ENCODE measurements at places on chromosomes 16 and 17.

DNA sequence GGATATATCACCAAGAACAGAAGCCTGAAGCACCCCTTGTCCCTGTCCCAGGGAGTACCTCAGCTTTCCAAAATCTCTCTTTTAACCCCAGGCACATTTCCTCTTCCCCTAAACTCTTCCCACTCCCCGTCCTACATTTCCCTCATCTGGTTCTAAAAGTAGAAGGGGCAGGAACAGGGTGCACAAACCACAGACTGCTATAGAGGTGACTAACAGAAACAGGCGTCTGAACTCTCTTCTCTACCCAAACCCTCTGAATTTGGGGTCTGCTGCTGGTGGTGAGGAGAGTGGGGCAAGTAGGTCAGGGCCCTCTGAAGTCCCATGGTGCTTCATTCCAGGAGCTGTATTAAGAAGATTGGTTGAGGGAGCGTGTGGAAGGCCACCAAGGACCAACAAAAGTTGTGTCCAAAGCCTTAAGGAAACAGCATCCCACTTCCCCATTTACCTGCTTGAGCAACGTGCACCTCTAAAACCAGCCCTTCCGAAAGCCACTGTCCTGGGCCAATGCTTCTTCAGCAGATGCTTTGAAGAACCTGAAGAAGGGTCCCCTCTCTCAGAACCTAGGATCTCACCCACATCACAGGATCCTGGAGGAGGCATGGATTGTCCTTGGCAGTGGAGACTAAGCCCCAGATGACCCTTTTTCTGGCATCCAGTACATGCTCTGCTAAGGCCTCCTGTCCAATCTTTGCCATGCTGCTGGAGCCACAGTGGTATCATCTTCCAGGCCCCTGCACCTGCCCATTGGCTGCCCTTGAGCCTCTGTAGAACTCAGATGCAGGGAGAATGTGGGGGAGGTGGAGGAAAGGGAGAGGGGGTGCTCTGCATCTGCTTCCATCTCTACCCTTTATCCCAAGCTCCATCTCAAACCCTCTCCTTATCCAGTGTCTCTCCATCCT, 5.7 kb upstream of the NR1D1 start:
- DNase-seq: no peak

DNA sequence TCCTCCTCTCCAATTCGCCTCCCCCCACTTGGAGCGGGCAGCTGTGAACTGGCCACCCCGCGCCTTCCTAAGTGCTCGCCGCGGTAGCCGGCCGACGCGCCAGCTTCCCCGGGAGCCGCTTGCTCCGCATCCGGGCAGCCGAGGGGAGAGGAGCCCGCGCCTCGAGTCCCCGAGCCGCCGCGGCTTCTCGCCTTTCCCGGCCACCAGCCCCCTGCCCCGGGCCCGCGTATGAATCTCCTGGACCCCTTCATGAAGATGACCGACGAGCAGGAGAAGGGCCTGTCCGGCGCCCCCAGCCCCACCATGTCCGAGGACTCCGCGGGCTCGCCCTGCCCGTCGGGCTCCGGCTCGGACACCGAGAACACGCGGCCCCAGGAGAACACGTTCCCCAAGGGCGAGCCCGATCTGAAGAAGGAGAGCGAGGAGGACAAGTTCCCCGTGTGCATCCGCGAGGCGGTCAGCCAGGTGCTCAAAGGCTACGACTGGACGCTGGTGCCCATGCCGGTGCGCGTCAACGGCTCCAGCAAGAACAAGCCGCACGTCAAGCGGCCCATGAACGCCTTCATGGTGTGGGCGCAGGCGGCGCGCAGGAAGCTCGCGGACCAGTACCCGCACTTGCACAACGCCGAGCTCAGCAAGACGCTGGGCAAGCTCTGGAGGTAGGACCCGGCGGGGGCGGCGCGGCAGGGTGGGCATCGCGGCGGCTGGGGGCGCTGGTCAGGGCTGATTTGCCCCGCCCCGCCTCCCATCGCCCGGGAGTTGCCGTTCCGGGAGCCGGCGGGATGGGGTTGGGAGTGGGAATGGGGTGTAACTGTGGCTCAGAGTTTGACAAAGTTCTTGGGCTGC, 567 bp downstream of the SOX9 start:
- no peak for DNase-seq

DNA sequence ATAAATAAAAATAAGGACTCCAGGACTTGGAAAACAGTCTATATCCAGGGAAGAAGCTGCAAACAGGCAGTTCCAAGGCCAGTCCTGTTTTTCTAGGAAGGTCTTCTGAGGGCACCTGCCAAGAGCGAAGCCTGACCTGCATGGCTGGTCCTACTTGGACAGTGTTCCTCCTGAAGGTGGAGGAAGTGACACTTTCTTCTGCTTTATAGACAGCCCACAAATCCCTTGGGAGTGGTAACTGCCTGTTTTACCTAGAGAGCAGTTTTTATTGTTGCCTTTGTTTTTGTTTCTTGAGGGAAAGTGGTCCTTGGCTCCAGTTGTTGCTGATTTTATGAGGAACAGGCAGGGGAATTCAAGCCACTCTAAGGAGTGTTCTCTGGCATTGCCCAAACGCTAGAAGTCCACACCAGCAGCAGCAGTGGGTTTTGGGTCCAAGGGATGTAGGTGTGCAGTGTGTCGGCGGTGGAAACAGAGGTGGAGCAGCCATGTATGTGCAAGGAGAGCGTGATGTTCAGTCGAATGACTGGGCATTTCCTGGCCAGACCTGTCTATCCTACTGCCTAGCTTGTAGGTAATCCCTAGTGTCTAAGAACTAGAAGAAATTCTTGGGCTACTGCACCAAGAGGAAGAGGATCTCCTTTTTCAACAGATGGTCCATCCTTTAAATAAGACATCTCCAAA, 35.3 kb downstream of the LDHD start:
- no peak for DNase-seq

DNA sequence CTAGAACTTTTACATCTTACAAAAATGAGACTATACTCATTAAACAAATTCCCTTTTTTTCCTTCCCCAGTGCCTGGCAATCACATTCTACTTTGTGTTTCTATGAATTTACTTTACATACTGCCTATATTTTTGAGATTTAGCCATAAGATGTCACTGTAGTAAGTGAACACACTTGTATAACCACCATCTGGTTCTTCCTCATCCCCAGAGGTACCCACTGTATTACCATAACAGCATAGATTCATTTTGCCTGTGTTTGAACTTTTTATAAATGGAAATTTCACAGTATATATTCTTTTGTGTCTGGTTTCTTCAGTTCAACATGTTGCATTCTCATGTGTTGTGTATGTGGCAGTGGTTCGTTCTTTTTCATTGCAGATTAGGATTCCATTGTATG, 15.8 kb downstream of the CYB5B start:
- peak; percentile 14 for DNase-seq

GRCh38 chr17:6090253-6090652, 20.1 kb downstream of the WSCD1 start:
- no peak for DNase-seq

- no peak for DNase-seq
Observed at GRCh38 chr17:17951524-17951923, 20.7 kb downstream of the TOM1L2 start.

DNA sequence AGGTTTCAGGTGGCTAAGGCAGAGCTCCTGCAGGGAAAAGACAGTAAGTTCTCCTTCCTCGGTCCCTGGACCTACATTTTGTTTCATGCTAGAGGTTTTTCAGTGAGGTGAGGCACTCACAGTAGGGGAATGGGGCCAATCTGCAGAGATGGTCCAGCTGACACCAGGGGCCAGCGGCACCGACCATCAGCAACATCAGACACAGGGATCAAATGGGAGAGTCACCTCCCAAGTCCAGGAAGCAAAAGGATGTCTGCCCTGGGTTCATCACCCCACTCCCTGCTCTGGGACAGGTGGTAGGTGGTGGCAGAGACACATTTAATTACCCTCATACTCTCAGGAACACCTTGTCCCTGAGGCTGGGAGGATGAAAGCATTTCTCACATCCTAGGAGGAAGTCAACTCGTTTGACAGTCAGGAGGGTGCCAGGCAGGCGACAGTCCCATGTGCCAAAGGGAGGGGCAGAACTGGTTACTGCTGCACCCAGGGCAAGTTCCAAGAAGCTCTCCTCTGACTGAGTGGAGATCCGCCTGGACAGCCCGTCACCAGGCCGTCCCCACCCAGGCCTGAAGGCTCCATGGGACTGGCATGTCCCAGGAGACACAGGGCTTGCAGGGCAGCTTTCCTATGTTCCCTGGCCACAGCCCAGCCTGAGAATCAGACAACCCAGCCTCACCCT, 19.2 kb downstream of the ATP6V0D1 start:
- peak; percentile 48 for DNase-seq

DNA sequence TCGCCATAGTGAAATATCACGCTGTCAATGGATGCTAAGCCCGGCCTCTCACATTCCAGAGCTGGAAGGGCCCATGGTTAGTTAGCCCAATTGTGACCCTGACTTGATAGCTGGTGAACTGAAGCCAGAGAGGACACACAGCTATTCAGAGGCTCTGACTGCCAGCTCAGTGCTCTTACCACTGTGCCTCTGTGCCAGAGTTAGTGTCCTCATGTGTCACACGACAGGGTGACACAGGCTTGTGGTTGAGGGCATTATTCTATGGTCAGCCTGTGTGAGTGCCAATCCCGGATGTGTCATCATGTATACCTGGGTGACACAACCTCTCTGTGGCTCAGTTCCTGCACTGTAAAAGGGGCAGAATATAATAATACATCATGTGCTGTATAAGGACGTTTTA, 2.5 kb upstream of the MT1X start:
- no peak for DNase-seq

DNA sequence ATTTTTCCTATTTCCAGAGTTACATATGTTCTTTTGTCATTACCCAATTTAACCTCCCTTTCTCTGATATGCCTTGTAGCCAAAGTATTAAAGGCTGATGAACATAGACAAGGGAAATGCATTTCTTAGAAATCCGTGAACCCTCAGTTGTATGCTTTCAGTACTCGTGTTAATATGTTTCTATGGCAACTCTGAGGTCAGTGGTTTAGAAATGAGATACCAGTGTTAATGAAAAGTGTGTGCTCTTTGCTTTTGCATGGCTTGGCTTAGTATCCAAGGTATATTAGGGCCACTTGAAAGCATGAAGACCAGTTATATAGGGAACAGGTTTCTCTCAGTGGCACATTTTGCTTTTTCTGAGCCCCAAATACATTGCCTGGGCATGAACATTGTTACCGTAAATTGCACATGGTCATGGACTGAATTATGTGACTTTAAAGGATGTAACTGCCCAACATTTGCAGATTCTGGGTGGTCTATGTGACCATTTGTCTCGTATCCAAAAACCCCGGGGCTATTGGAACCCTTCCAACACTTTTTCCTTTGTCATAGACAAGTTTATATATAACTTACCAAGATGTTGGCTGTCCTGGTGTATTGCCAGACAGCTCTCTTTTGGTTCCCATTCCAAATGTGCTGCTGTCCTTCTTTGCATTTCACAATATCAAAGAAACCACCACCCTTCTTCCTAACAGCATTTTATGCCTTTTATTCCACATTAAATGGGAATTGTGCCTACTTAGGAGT, 17.5 kb downstream of the ABHD15 start:
- DNase-seq: peak; percentile 57

DNA sequence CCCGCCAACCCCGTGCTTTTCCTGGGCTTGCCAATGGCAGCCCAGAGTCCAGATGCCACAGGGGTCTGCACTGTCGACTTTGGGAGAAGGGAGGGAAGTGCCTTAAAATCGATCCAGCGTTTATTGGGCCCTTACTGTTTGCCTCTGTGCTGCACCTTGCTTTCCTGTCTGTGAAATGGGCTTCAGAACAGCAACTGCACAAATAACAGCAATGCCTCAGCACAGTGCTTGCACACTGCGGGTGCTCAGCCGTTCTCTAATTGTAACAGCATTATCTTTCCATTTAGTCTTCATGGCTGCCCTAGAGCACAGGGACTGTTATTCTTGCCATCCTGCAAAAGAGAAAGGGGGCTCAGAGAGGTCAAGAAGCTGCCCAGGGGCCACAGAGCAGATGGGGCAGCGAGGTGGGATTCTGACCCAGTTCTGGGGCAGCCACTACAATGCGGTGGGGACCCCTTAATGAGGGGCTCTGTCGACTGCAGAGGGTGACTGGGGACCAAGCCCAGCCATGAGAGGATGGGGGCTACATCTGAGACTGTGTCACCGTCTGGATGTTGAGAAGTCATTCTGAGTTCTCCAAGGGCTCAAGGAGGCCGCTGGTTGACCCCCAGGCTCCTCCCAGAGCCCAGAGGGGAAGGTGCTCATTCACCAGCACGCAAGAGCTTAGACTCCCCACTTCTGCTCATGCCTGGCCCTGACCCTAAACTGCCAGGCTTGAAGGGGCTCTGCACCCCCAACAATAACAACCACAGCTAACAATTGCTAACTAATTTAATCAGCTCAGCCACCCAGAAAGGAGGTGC, 9.4 kb upstream of the FOXF1 start:
- DNase-seq: no peak

GRCh38 chr17:44778656-44779210, 19.9 kb downstream of the ADAM11 start:
- DNase-seq: no peak

GRCh38 chr16:88705801-88706228, 393 bp downstream of the RNF166 start:
- DNase-seq: peak; percentile 59

DNA sequence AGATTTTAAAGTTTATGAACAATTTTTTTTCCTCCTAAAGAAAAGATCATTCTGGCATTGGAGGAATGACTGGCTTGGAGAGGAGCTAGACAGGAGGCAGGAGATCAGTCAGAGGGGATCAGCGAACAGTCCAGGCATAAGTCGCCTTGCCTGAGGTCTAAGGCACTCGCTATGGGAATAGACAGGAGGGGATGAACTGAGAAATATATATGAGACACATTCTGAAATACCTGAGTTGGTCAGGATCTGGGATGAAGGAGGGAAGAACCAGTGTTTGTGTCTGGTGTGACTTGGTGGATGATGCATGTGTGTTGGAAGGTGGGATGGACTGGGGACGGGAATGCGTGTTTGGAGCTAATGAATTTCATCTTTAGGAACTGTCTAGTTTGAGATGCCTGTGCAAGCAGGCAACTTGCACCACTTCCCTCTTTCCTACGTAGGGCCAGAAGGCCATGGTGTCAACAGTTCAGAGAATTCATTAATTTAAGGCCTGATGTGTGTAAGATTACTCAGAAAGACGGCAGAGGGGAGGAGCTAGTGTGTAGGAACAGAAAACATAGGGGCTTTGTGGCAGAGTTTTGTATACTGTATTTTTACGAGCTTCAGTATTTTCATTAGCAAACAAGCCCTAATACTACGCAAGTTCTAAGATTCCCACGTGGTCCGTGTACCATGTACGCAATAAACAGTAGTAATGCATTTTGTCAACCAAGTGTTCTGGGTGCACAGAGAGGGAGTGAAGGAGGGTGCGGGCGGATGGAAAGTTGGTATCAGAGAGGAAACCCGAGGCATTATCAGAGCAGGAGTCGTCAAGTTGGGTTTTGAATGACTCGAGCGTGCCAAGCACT, 825 bp downstream of the HEATR6 start:
- peak; percentile 77 for DNase-seq

GRCh38 chr17:35895636-35896587, 15.8 kb upstream of the CCL5 start:
- peak; percentile 79 for DNase-seq

- peak; percentile 49 for DNase-seq
Observed at GRCh38 chr17:73142872-73143381, 21.9 kb upstream of the SSTR2 start.

Measured in hematopoietic multipotent progenitor cell treated with erythropoietin and hydrocortisone succinate and interleukin-3 and kit ligand, for 6 days (in vitro differentiated cells).